ENCODE measurements at places on chromosomes 1 and 21.

DNA sequence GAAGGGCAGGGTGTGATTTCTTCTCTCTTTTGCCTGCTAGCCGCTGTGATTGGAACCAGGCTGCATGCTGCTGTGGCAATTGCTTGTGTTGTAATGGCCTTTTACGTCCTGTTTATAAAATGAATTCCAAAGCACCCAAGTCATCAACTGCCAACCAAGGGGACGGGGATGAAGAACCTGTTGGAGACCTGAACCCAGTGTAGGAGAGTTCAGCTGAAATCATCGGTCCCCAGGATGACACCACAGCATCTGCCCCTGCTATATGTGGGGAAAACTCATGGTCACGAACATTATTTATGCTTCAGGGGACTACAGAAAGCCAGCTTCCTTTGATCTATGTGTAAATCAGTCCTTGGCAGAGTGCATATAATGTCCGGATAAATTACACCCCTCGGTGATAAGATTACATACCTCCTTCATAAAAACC, 3.8 kb downstream of the TMEM167B start:
- DNase-seq, result no peak

DNA sequence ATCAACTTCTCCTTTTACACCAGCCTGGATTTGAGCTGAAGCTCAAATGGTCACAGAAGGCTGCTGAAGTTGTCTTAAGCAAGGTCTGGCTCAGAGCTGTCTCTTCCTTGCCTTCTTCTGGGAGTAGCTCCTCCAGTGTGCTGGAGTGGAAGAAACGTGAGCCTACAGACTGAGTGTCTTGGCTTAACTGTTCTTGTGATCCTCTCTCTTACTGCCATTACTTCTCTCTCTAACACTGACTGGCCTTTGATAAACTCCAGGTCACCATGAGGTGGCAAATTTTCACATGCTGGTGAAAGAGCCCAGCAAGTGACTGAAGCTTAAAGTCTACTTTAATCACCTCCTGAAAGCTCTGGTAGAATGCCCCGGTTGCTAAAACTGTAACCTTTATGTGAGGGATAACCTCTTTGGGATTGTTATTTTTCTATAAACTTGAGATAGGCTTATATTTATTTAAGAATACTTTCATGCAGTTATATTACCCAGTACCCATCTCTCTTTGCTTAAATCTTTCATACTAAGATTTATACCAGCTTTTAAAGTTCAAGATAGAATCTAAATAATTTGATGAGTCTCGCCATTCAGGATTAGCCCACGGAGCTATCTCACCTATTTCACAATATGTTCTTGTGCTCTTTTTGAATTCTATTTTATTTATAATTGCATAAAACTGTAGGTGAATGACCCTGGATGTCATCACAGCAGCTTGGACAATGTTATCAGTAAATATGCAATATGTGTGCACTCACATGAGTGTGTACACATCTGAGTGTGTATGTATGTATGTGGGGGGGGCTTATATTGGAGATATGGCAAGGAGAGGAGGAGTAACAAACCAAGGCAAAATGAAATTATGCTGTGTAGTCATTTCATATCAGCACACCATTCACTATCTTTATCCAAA, 924.0 kb downstream of the LTN1 start:
- no peak for DNase-seq

- peak; percentile 56 for DNase-seq
Measured at GRCh38 chr1:239786464-239786863, 305.2 kb upstream of the FMN2 start.

GRCh38 chr1:232627645-232628334, 2.1 kb downstream of the SIPA1L2 start:
- DNase-seq, result no peak

GRCh38 chr1:119743776-119744597, 24.7 kb downstream of the HMGCS2 start:
- peak; percentile 50 for DNase-seq

- no peak for DNase-seq
Measured at GRCh38 chr1:165603810-165604209, 27.2 kb upstream of the MGST3 start.

GRCh38 chr1:58401991-58402390, 144.5 kb downstream of the OMA1 start:
- no peak for DNase-seq

DNA sequence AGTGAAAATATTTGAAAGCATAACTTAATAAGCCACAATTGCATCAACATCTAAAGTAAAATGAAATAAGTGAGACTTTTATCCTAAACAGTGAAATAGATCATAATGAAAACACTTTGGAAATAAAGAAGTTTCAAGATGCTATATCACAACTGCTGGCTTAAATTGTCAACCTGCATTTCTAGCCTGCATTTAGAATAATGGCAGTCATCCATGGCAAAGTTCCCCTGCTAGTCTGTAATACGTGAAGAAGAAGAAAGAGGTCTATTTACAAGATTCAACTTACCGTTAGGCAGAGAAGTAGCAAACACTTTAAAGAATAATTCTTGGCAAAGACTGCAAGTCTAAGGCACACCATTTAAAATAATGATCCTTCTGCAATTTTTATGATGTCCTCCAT, 133.6 kb downstream of the DPYD start:
- DNase-seq, result no peak

GRCh38 chr1:115056395-115056798, 26.8 kb downstream of the TSHB start:
- no peak for DNase-seq

DNA sequence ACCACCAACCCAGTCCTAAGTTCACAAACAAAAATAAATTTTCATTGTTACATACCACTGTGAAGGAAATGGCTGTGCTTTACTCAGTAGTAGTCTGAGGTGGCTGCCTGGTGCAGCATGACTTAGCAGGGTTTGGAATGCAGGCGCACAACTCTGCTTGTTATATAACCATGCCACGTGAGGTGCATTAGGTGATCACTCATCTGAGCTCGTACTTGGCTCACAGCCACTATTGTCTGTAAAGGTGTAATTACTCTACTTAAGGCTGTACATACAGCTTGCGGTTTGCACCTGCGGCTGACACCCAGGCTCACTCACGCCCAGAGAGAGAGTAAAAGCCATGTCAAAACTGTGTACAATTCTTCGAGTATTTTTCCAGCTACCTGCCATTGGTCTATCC, 599.4 kb downstream of the LTN1 start:
- no peak for DNase-seq

DNA sequence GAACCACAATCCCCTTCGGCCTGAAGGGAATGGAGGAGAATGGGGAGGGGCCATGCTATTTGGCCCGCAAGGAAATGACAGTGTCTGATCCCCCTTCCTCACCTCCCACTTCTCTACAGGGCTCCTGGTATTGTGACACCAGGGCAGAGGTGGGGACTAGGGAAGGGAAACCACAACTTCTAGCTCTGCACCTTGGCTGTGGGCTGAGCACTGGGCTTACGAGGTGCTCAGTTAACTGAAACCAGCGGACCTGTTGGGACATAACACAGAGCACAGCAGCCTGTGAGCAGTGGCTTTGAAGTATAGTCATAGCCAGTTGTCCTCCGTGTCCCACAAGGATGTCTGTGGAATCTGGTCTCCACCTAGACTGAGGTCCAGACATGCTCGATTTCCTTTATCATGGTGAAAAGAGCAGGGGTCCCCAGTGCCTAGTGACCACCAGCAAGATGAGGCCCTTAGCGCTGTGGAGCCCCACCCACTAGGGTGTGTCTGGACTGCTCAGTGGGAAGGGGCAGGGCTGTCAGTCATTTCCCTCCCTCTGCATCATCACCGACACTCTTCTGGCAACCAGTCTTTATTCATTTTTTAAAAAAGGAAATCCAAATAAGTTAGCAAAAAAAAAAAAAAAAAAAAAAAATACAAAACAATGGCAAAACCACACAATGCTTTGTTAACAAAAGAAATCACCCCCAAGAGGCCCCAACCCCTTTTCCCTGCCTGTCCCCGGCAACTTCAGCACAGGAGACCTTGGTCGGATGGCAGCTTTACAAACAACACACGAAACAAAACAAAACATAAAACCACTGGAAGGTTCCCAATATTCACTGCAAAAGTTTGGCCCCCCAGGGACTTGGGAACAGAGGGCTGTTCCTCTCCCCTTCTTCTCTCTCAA, 3.0 kb downstream of the MYOG start:
- DNase-seq, result no peak

DNA sequence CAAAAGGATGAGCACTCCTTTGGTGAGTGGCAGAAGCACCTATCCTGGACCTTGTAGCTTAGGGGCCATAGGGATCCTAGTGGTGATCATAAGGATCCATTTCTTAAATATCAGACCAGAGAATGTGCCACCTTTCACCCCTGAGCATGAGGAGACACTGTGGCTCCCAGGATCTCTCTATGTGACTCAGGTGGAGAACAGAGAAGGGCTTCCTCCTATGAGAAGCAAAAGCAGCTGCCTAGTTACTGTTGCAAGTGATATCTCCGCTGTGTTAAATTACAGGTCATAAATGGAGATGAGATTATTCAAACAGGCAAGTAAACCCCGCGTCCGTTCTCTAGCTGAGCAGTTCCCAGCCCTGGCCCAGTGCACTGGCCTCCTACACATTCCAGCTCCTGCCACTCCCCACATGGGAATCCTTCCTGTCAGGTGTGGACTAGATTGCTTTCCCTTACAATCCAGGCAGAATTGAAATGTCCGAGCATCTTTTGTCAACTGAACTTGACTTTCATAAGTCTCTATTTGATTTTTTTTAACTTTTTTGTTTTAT, 26.3 kb downstream of the CLEC20A start:
- DNase-seq, result no peak

DNA sequence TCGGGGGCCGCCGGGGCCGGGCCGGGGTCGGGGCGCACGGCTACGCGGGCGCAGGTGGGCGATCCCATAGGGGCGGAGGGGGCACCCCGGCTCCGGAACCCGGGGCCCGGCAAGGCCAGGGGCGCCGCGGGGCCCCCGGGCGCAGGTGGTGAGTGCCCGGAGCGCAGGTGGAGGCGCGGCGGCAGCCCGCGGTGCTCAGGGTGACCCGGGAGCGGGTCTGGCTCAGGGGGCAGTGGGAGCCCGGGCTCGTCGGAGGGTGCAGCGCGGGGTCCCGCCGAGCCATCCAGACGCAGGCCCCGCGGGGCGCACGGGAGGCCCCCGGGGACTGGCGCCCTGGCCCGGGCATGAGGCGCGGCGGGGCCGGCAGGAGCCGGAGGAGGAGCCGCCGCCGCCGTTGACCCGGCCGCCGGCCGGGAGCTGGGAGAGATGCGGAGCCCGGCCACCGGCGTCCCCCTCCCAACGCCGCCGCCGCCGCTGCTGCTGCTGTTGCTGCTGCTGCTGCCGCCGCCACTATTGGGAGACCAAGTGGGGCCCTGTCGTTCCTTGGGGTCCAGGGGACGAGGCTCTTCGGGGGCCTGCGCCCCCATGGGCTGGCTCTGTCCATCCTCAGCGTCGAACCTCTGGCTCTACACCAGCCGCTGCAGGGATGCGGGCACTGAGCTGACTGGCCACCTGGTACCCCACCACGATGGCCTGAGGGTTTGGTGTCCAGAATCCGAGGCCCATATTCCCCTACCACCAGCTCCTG, 489 bp downstream of the CELSR2 start:
- DNase-seq, result peak; percentile 60

DNA sequence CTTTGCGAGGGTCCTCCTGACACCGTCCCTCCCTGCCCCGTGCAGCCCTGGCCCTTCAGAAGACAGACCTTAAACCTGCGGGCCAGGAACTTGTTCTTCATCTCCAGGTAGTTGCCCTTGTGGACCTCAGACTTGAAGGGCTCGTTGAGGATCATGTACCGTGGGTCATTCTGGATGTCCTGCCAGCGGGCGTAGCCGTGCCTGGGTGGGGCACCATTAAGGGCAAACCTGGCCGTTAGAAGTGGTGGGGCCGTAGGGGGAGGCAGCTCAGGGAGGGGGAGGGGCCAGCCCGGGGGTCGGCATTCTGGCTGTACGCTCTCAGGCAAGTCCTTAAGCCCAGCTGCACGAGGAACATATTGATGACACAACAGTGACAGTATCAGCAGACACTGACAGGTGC, 64.6 kb downstream of the KCNAB2 start:
- DNase-seq, result no peak

DNA sequence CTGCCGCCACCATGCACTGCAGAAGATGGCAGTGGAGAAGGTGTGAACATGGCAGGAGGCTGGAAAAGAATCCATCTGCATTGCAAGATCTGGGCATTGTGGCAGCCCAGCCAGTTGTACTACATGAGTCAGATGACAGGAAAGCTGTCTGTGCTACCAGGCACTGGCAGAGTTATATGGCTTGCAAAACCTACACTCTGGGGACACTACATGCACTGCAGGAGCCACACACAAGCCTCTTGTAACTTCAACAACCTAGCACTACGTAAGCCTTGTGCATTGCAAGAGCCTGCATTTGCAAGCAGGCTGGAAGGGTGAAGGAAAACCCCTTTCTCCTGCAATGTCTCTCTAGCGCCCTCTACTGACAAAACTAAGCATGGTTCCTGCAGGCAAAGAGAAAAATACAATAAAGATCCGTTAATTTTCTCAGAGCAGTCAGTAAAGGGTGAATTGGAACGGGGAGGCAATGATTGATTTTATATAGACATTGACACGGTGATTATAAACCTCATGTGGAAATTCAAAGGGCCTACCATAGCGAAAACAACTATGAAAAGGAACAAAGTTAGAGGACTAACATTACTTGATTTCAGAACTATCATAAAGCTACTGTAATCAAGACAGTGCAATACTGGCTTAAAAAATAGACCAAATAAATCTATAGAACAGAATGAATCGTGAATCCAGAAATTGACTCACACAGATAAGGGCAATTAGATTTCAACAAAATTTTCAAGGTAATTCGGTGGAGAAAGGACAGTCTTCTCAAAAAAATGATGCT, 26.2 kb upstream of the DYNLT5 start:
- peak; percentile 15 for DNase-seq

GRCh38 chr1:75265792-75266191, 131.6 kb downstream of the LHX8 start:
- DNase-seq, result no peak

- no peak for DNase-seq
Measured at GRCh38 chr1:79979346-79979745, 972.8 kb upstream of the ADGRL4 start.

GRCh38 chr1:30257742-30258380, 465.5 kb downstream of the MATN1 start:
- no peak for DNase-seq

GRCh38 chr1:151309811-151310323, 17.3 kb downstream of the PI4KB start:
- no peak for DNase-seq

DNA sequence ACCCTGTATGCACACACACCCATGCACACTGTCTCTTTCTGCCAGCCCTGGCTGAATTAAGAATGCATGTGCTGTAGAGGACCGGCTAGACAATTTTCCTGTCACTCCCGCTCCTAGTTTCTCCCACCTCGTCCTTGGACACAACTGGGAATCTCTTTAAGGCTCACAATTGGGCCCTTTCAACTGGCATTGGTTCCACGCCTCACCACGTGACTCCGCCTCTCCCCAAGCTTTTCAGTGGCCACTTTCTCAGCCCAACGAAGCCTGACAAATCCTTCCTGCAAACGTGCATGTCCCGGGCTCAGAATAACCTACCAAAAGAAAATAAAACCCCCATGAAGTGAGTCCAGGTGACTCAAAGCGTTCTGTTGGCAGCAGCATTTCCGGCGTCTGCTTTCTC, 33.8 kb downstream of the FBXO2 start:
- DNase-seq, result no peak

GRCh38 chr1:167905182-167905581, 8.8 kb downstream of the ADCY10 start:
- no peak for DNase-seq

Measured in D721Med (cell line).